Activated T-cell treated with anti-CD3 and anti-CD28 coated beads, Interleukin-2, amount 50 U/mL, for 4 hours (primary cell): ENCODE measurements at places on chromosomes 2 and 18. TPM values are rescaled to one million over a fixed set of nuclear protein-coding genes. Genes with fewer than 3 reads are reported as not detected.

- no peak for DNase-seq
Measured at GRCh38 chr18:11005528-11005927, 143.8 kb downstream of the PIEZO2 start.

DNA sequence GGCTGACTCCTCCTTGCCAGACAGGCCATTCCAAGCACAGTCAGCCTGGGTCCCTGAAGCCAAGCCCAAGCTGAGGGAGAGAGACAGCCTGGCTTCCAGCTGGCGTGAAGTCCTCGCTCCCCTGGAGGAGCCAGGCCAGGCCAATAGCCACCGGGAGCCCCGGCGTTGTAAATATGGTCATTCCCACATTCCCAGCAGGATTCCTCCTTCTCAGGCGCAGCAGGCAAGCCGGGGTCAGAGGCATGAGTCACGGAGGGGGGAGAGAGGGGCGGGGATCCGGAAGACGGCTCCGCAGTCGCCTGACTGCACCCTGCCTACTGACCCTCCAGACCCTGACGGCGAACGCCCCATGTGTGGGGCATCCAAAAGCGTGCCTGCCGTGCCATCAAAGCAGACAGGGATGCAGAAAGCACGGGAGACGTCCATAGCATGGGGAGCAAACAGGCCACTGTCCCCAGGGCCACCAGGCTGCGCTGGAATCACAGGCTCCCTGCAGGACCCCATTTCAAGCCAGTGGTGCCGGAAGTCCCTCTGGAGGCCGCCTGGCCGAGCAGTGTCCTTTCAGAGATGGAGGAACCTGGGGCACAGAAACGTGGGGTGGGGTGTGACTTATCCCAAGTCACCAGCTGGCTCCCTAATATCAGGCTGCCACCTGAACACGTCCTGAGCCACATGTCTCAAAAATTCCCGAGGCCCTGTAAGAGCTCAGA, 48.2 kb downstream of the TWIST2 start:
- DNase-seq: no peak

DNA sequence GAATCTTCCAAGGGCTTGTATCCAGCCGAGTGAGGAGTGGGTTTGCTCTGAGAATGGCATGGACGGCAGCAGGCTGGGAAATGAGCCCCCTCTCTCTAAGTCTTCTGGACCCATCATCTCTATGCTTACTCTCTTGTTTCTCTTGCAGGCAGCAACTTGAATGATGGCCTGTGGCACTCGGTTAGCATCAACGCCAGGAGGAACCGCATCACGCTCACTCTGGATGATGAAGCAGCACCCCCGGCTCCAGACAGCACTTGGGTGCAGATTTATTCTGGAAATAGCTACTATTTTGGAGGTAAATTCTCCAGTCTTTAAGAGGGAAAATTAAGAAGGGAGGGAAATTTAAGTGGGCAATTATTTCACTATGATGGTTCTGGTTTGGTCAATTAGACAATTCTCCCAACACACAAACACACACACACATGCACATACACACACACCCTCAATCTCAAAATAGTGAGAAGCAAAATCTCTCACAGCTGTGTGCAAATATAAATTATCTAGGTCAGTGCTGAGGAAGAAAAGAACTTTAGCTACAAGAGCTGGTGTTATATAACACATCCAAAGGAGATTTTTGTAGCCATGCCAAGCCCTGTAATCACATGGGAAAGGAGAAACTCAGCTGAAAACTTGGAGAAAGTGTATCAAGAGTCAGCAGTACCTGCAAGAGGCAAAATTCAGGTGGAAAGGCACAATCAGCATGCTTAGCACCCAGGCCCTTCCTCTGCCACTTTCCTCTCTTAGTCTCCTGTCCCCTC, 499.2 kb downstream of the CNTNAP5 start:
- no peak for DNase-seq

- DNase-seq: no peak
Measured at GRCh38 chr2:40372283-40372985, 79.5 kb downstream of the SLC8A1 start.

GRCh38 chr2:181910028-181910831, 18.7 kb downstream of the ITPRID2 start:
- DNase-seq: no peak

DNA sequence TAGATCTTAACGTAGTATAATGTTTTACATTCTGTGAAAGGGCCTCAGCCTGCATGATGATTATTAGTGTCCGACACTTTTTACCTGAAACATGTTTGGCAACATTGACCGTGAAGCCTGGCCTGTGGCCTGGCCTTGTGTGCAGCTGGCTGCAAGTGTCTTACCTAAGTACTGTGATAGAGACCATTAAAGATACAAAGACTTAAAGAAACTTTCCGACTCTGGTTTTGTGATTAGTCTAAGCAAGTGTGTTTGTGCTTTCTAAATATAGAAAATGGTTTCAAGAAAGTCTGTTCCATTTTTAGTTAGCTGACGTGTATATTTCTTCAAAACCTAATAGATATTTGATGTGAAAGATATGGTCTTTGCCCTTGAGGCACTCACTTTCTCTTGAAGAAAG, 601.8 kb downstream of the LRP1B start:
- no peak for DNase-seq

- no peak for DNase-seq
Measured at GRCh38 chr2:18426174-18426573, 134.3 kb downstream of the RDH14 start.

GRCh38 chr2:231399853-231400680, 4.6 kb downstream of the B3GNT7 start:
- DNase-seq: no peak

GRCh38 chr2:152089238-152089637, 9.6 kb downstream of the CACNB4 start:
- no peak for DNase-seq

- DNase-seq: no peak
Measured at GRCh38 chr2:176931588-176932563, 280.7 kb upstream of the HNRNPA3 start.

DNA sequence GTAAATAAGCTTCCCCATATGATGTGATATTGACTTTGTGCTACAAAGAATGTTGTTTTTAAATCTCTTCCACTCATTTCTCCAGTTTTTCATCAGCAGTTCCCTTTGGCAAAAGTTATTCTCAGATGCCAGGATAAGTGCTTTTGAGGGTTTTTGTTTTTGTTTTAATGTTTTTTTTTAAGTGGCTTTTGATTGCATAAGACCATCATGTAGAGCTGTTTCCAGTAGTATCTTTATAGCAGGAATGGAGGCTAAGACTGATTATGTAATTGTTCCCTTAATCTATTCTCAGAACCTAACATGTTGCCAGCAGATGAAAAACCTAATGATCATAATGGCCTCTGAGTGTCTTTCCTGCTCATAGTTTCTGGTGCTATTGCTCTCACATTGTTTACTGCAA, 77.9 kb downstream of the CABLES1 start:
- DNase-seq: no peak

- DNase-seq: no peak
Measured at GRCh38 chr2:4002841-4003403, 299.5 kb downstream of the DCDC2C start.

DNA sequence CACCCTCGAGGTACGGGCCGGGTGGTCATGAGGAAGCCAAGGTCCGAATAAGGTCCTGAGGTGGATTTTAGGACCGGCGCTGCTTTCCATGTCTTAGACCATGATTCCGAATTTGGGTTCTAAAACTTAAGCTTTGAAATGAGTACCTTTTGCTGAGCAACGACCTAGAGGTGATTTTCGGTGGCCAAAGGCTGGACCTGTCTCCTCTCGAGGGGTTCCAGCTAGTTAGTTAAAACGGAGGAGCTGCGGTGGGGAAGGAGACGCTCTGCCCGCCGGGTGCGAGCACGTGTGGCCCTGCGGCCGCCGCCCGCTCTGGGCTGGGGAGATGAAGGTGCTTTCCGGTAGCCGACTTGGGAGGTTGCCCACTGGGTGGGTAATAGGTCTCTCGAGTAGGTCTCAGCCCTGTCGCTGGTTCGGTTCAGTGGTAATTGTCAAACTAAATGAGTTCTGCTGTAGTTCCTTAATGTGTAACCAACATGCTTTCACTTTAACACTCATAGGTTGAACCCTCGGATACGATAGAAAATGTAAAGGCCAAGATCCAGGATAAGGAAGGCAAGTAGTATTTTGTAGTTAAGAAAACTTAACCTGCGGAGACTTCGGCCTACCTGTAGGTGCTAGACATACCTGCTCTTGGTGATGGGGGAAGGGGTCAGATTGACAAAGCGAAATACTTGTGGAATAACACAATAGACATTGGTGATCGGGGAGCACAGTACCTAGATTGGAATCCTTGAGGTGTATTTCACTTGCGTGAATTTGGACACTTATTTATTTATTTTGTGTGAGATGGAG, 572 bp downstream of the RPS27A start:
- peak; percentile 36 for DNase-seq

- DNase-seq: no peak
Measured at GRCh38 chr2:200757399-200757798, 54.3 kb upstream of the BZW1 start.

DNA sequence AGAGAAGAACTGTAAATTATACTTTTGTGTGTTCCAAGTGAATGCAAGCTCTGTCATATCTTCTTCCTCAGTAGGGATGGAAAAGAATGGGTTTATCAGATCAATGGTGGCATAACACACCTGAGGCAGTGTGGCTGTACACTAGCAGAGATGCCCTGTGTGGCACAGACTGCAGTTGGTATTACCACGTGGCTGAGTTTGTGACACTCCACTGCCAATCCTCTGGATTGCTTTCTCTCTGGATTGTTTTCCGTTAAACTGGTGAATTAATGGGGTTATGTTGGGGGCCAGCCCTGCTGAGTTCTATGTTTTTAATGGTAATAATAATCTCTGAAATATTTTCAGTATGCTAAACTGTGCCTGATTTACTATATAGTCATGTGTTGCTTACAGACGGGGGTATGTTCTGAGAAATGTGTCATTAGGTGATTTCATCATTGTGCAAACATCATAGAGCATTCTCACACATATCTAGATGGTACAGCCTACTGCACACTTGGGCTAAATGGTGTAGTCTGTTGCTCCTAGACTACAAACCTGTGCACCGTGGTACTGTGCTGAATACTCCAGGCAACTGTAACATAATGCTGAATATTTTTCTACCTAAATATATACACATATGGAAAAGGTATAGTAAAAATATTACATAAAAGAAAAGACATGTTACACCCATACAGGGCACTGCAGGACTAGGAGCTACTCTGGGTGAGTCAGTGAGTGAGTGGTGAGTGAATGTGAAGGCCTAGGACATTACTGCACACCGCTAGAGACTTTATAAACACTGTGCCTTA, 84.7 kb upstream of the ST6GAL2 start:
- DNase-seq: no peak

DNA sequence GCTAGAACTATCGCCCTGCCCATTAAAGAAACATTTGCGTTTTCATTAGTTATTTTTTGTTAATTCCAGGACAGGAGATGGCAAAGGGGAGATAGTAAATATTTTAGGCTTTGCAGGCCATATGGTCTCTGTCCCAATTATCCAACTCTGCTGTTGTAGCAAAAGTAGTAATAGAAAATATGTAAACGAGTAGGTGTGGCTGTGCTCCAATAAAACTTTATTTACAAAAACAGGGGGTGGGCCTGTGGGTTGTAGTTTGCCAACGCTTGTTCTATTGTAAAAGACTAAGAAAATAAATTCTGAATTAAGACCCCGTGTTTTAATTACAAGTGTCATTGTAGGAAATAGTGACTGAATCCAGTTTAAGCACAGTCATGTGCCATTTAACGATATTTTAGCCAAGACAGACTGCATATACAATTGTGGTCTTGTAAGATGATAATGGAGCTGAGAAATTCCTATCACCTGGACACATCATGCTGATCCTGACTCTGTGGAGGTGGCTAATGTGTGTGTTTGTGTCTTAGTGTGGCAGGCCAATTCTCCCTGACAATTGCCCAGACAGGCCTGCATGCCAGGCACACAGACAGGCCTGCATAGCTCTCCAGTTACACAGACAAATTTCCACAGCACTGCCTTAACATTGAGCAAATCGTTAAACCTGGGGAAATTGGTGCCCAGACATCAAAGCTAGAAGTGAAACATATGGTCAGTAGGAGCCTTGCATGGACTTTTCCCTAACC, 76.4 kb downstream of the SKA1 start:
- DNase-seq: no peak

GRCh38 chr2:21966139-21966538, 842.4 kb downstream of the TDRD15 start:
- no peak for DNase-seq

GRCh38 chr2:231228223-231228622, 29.8 kb downstream of the ARMC9 start:
- DNase-seq: no peak

DNA sequence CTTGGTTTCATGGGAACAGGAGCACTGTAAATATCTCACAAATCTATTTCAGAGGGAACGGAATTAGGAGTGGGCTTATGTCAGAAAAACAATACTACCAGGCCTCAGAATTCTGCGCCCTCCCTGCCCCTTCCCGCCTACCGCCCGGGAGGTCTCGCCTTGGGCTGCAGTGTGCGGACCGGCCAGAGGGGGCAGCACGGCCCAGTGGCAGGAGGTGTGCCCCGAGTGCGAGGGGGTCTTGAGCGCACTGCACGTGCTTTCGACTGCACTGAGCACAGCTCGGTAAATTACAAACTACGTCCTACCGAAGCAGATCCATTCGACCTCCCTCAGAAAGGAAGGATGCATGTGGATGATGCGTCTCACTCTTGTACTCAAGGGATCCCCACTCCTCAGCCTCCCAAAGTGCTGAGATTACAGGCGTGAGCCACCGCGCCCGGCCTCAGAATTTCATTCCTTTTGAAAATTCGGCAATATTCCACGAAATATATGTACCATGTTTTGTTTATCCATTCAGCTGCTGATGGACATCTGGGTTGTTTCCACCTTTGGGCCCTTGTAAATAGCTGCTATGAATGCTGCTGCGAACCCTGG, 297.0 kb downstream of the BCL2 start:
- no peak for DNase-seq

- DNase-seq: no peak
Measured at GRCh38 chr18:50839996-50840395, 20.2 kb upstream of the MRO start.

DNA sequence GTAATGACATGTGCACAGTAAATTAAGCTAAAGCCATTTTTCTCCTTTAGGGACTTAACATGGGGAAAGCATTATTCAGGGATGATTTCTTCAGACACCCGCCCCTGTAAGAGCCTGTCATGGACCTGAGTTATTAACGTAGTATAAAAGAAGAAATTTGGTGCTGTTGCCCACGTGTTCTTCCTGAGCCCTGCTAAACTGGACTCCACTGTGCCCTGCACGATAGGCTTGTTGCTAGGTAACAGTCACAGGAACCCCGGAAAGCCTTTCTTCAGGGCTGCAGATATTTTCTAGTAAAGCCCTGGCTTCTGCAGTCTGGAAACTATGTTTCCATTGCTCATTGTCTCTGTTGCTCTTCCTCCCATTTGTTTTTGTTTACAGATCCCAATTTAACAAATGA, 157.9 kb downstream of the LRRC30 start:
- DNase-seq: no peak

TAF4B gene
- total RNA-seq: 22.5 TPM

SULT1C2 gene
- total RNA-seq: not detected

UGT1A4 gene
- total RNA-seq: not detected

MTCL1 gene
- total RNA-seq: 0.23 TPM

STK39 gene
- 31.5 TPM for total RNA-seq

OXER1 gene
- total RNA-seq: not detected

LYG1 gene
- 0.47 TPM for total RNA-seq

ZNF519 gene
- 5.1 TPM for total RNA-seq

NIFK gene
- total RNA-seq: 247 TPM

SLC8A1 gene
- total RNA-seq: 0.08 TPM

TUBA4B gene
- not detected for total RNA-seq
